ENCODE measurements at places on chromosomes 1 and 21.

- no peak for DNase-seq
These were observed 58.4 kb downstream of the S1PR1 start for GRCh38 chr1:101295209-101295608.

DNA sequence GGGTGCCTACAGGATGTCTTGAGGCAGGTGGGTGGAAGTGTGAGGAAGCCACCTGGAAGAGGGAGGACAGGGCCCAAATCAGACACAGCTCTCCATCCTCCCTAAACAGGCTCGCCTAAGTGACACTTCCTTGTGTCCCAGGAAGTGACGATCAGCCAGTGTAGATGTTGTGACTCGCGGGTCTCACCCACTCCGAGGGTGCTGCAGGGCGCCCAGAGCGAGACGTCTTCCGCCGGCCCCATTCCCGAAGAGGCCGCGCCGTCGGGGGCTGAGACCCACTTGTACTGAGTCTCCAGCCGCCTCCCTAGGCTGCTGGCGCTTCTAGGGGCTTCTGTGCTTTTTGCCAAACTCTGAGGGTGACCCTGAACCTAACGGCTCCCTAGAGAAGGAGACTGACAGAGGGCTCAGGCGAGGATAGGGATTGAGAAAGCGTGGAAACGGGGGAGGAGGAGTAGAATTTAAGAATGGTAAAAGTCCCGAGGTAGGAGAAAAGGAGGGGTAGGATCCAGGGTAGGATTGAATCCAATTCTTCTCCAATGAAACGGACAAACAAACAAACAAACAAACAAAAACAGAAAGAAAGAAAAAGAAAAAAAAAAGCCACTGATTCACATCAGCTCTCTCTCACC is 543 bp upstream of the MARK1 start:
- no peak for DNase-seq

DNA sequence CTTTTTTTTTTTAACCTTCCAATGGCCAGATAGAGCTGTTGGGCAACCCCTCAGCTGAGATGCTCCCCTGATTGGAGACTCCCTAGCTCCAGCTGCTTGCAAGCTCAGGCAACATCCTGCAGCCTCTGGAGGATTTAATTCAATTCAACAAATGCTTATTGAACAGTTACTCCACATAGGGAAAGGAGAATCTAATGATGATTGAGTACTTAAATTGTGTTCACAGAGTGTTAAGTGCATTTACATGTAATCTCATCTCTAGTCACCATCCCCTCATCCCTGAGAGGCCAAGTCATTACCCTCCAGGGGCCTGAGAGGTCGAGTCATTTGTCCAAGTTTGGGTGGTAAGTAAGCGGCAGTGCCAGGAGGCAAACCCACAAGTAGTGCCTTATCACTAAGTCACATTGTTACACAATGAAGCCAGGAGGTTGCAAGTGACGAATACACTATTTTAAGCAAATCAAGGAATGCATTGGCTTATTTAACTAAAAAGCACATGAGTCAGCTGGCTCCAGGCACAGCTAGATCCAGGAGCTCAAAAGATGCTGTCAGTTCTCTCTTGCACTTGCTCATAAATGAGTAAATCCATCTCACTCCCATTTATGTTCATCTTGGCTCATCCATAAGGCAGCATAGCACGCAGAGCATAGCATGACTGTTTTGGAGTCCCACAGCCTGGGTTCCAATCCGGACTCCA is 64.3 kb downstream of the OPTC start:
- no peak for DNase-seq

- DNase-seq, result peak; percentile 44
These were observed at the start of gene MAPKAPK2 for GRCh38 chr1:206684478-206685333. Gene MAPKAPK2 (plus strand): TSS chr1:206684905. CDS start chr1:206685230, 325 bp downstream.

DNA sequence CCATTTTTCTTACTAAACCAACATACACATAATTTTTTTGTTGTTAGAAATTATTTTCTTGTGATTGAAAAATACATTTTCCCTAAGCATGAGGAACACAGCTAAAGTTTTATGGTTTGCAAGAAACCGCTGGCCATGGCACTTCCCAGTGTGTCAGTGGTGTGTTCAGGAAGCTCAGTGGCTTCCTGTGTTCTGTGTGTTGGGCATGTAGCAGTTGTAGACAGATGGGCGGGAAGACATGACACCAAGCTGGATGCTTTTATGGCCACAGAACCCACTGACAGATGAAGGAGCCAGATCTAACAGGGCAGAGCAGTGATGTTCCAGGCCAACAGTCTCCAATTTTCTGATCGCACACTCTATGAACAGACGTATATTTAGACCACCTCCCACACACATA is 119.8 kb downstream of the GALNT2 start:
- DNase-seq, result no peak

- no peak for DNase-seq
These were observed 40.8 kb downstream of the KIAA1614 start for GRCh38 chr1:180953291-180954004.

DNA sequence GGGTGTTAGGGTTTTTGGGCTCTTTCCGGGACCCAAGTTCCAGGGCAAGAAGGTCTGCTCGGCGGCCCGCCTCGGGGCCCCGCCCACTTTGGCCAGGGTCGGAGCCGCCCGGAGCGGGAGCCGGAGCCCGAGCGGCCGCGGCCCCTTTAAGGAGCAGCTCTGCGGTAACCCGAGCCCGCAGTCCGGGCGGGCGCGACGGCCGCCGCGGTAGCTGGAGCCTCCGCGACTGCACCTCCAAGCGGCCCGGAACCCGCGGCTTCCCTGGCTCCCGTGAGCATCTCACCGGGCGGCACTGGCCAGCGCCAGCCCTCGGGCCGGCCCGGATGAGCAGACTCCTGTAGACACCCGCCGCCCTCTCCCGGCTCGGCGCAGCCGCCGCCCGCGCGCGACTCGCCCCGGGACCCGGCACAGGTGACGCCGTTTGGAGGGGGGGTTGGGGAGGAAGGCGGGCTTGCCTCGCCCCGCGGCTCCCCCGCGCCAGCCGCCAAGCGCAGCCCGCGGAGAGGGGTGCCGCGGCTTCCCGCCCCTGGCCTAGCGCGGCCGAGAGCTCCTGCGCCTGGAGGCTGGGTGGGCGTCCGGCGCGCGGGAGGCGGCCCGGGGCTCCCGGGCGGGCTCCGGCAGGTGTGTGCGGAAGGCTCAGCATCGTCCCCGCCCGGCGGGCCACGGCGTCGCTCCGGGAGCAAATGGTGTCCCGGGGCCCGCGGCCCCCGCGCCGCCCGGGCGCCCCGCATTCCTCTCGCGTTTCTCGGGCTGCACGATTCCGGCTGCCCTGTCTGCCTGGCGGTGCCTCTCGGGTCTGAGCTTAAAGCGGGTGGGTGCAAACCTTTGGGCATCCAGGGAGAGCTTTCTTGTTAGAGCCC is at the start of gene TLCD4:
Gene TLCD4 (plus strand): TSS at position 149 of the 860 bp plus-strand sequence. CDS start 26,547 bp downstream, outside the sequence.
- peak; percentile 13 for DNase-seq

DNA sequence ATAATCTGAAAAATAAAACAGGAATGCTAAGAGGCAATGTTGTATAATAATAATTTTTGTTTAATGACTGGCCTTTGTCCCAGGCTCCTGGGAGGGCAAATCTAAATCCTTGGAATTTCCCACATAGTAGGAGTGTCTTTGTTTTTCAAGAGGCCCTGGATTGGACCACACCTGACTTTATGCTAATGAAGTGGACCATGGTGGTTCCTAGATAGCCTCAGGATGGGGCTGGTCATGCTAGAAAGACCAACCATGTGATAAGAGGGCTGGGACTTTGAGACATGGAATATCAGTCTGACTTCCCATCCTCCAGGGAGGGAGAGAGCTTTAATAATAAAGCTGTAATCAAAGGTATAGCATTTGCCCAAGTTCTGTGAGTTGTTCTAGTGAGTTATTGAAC is 138.2 kb upstream of the RAB4A start:
- DNase-seq, result no peak

DNA sequence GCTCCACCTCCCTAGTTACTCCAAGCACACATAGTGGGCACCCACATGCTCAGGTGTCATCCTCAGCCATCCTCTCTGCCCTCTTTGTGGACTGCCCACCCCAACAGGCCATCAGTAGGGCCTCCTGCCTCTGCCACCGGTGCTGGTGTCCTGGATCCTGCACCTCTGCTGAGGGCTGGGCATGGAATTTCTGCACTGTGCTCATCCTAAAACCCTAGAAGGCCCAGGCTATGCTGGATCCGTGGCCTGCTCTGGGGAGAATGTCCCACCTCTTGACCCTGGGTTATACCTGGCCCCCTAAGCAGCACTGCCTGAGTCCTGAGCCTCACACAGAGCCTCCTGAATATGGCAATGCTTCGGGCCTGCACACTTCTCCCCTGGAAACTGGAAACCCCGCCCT is 318.3 kb downstream of the MATN1 start:
- DNase-seq, result no peak

DNA sequence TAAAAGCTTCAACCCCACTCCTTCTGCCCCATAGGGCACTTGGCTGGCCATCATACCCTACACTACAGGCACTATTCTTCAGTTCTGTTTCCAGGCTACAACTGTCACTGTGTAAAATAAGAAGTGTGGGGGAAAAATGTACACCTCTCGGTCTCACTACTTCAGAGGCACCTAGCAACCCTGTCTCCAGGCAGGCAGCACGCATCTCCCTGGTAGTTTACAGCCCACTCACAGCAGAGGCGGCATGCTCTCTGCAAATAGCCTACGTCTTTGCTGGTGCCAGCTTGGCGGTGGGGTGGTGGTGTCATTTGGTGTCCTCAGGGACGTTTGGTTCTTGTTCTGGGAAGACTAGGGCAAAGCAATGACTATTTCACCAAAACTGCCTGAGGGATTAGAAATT is 48.2 kb upstream of the BTG3 start:
- no peak for DNase-seq

GRCh38 chr1:63277195-63278192 is 44.9 kb upstream of the FOXD3 start:
- no peak for DNase-seq

GRCh38 chr1:23578997-23579363 is 19.7 kb upstream of the ID3 start:
- no peak for DNase-seq
